HCT116 (cell line): ENCODE measurements at places on chromosomes 12 and 14. TPM values are rescaled to one million over a fixed set of nuclear protein-coding genes. Genes with fewer than 3 reads are reported as not detected.
A peak's percentile ranks its signal among the peaks of the same experiment; 100 is the strongest.

Gene BEST3
- total RNA-seq: 0.54 TPM

Gene KERA
- not detected for total RNA-seq

Gene TTC5
- total RNA-seq: 23.3 TPM

Gene HOXC10
- total RNA-seq: 3.8 TPM

Gene JAG2
- 85.9 TPM for total RNA-seq

Gene PRB2
- total RNA-seq: not detected

Gene RPL10L
- total RNA-seq: not detected

Gene CLECL1
- not detected for total RNA-seq

Gene LHX5
- 2.4 TPM for total RNA-seq

Gene GDF3
- not detected for total RNA-seq

Gene TCL1A
- 0.30 TPM for total RNA-seq

Gene PABPN1
- total RNA-seq: 184 TPM

Gene NANOG
- total RNA-seq: 0.22 TPM

DNA sequence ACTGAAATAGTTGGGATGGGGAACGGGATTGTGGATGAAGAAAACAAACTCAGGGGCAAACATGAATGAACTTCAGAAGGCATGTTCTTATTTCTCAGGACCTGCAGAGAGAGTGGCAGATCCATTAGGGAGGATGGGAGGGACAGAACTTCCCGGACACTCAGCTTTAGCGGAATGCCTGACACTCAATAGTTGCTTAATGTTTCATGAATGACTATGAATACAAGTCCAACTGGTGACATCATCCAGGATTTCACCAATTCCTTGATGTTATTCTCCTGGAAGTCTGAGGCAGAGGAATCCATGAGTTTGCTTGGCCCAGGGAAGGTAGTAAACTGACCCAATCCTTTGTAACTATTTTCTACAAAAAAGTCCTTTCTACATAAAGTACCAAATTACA, 37.8 kb upstream of the LRRC10 start:
- no peak for DNase-seq

GRCh38 chr12:56193025-56193578, 3.8 kb upstream of the SMARCC2 start:
- peak; percentile 80 for DNase-seq

DNA sequence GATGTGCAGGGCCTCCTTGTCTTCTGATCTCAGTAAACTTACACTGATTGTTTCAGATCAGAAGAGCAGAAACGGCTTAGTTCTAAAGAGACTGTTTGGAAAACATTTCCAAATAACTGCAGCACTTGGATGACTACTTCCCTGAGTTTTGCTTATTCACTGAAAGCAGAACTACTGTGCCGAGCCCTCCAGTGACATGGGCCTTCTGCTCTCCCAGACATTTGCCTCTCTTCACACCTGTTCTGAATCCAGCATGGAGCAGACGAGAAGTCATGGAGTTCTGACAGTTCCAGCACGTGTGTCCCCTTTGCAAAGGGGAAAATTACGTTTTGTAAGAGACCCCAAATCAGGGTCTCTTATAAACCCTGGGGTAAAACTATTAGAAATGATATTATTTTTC, 31.4 kb downstream of the ETNK1 start:
- DNase-seq: no peak

- DNase-seq: peak; percentile 4
Observed at GRCh38 chr14:74400031-74400685, 25.9 kb downstream of the SYNDIG1L start.

DNA sequence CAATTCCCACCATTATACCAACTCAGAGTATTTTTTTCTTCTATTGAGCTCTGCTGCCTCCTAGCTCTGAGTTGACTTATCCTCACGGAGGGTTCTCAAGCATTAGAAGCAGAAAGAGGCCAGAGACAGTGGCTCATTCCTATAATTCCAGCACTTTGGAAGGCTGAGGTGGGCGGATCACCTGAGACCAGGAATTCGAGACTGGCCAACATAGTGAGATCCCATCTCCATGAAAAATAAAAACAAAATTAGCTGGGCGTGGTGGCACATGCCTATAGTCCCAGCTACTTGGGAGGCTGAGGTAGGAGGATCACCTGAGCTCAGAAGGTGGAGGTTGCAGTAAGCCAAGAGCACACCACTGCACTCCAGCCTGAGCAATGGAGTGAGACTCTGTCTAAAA, 21.0 kb downstream of the HPD start:
- no peak for DNase-seq

DNA sequence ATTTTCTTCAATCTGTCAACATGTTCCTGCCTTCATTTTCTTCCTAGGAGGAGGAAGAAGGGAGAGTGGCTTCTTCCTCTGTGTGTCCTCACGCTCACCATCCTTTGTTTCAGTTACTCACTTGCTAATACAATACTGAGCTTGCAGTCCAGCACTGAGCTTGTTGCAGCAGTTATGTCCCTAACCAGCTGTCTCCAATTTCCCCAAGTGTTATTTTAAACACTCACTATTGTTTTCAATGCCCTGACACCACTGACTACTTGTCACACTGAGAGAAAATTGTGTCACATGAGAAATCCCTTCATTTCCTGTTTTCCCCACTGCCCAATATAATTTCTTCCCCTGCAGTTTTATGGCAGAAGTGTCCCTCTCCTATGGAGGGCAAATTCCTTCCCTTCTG, 53.4 kb downstream of the HSD17B6 start:
- DNase-seq: no peak

- no peak for DNase-seq
Observed at GRCh38 chr14:75299059-75299458, 20.4 kb downstream of the FOS start.

DNA sequence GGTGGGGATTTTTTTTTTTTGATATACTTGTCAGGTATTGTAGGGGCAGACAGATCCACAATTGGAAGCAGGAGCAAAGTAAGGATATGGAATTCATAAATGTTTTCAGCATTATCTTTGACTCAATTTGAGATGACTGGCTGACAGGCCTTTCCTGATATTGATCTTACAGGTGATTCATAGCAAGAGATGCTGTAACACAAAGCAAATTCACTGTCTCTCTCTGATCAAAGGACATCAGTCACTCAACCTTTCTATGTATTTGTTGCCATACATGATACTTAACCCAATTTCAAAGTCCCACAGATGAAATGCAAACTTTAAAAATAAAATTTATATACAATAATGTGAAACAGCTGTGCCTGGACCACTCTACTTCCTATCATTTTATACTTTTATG, 1506.9 kb downstream of the AACS start:
- DNase-seq: no peak

- DNase-seq: no peak
Observed at GRCh38 chr14:51871846-51872245, 11.4 kb downstream of the GNG2 start.

- DNase-seq: no peak
Observed at GRCh38 chr12:59570145-59570544, 25.7 kb upstream of the SLC16A7 start.

- no peak for DNase-seq
Observed at GRCh38 chr12:105637470-105637869, 307.0 kb downstream of the C12orf75 start.

DNA sequence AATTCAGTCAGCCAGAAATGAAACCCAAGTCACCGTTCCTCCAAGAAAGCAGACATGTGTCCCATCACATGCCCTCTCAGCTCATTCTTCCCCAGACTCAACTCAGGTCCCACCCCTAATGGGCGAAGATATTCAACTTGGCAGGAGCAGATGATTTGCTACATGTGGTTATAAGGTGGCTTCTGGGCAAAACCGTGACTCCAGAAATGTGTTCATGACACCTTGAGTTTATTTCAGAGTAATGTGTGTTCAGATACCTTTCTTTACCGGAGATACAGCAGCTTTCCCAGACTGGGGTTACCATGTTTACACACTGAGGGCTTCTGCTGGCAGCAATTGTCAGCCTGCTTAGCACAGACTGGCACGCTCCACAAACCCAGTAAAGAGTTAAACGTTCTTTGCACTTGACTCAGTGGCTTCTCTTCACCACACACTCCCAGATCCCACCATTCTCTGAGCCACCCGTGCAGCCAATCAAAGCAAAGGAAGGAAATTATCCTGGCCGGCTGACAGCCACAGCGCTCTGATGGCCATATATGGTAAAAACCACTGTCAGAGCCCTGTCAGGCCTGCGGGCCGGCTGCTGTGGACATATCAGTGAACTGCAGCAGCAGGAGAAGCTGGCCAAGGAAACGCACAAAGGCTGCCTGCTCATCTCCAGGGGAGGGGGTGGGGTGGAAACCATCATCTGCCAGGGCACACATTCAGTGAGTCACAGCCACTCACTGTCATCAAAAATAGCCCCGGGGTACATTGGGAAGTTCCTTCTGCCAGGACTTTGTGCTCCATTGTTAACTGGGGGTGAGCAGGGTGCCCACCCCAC, 39.9 kb downstream of the CORO1C start:
- DNase-seq: peak; percentile 86

- no peak for DNase-seq
Observed at GRCh38 chr12:106288101-106288493, 14.4 kb upstream of the TCP11L2 start.

GRCh38 chr12:52191841-52192791, at the start of gene KRT80:
Gene KRT80, minus strand, starts transcription at chr12:52192014. Its CDS starts 112 bp downstream, at chr12:52191902.
- peak; percentile 97 for DNase-seq

GRCh38 chr12:131457331-131458047, 253.4 kb upstream of the SFSWAP start:
- no peak for DNase-seq

- peak; percentile 91 for DNase-seq
Observed at GRCh38 chr14:96501740-96502620, at the start of gene PAPOLA. Gene PAPOLA, plus strand, starts transcription at chr14:96502382. Its CDS starts 211 bp downstream, at chr14:96502593.

- no peak for DNase-seq
Observed at GRCh38 chr12:96908423-96908675, 1.3 kb downstream of the NEDD1 start.

DNA sequence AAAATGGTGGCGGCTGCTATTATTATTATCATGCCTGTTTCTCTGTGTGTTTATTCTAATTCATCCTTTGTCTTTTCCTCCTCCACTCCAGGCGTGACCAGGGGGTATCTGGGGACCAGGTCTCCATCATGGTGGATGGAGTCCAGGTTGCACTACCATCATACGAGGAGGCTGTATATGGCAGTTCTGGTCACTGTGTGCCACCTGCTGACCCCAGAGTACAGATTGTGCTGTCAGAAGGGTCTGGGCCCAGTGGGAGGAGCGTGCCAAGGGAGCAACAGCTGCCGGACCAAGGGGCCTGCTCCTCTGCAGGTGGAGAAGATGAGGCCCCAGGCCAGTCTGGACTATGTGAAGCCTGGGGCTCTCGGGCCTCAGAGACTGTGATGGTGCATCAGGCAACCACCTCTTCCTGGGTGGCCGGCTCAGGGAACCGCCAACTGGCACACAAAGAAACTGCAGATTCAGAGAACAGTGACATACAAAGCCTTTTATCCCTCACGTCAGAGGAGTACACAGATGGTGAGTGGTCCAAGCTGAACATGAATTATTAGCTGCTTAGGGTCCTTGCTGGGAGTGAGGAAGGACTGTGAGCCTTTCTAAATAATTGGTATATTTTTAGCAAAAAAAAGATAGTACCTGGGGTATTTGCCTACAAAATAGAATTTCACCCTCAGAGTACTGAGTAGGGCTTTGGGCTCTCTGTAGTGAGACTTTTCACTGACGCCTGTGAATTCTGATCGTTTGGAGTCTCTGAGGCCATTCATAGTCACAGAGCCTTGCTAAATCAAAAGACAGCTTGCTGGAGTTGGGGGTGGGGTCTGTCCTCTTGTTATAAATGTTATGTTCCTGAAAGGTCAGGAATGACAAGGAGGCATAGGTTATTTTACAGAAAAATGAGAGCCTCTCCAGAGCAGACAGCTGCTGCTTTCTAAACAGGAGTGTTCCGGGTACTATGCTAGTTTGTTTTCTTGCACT, 58.1 kb upstream of the SRSF5 start:
- no peak for DNase-seq
